ENCODE measurements at places on chromosomes 2 and 18.
A peak's percentile ranks its signal among the peaks of the same experiment; 100 is the strongest.

DNA sequence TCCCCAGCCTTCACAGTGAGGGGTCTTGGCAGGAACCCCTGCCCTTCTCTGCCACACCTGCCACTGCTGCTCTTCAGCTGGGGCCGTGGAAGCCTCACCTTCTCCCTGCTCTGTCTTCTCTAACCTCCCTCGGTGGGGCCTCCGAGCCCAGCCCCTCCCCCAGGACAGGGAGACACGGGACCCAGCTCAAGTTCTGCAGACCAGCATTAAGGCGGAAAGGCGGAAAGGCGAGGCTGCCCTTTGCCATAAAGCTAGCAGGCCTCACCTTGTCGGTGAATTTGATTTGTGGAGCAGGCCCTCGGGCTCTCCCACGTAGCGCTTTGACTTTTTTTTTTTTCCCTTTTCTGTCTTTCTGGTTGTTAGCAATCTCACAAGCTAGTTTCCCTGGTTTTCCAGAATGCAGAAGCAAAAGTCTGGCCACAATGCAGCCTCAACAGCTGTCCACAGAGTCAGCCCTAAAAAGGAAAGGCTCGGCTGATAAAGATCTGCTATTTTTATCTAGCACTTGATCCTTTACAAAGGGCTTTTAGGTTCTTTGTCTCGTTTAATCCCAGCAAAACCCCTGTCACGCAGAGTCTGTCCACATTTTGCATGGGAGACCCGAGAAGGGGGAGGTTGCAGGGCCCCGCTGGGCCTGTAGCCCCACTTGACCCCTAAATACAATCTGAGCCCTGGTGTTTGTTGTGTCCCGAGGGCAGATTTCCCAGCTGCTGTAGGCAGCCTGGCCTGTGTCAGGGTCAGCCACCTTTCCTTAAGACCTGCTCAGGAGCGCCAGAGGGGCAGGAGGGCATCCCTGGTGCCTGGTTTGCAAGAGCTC is 6.0 kb downstream of the ITM2C start:
- DNase-seq = no peak

DNA sequence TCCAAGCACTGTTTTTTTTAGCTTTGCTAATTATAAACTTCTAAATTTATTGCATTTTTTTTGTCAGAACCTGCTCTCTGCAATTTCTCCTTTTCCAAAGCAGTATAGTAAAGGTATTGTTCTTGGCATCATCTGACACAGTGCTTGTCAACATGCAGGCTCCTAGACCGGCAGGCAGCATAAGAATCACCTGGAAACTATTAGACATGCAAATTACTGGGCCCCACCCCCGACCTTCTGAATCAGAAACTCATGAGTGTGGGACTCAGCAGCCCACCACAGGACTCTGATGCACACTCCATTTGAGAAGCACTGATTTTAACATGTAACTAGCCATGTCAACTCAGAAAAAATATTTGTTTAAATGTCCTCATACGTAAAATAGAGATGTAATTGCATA is 551.1 kb upstream of the CELF4 start:
- DNase-seq = no peak

- DNase-seq = no peak
These were observed 26.2 kb upstream of the PID1 start for GRCh38 chr2:229297247-229297646.

DNA sequence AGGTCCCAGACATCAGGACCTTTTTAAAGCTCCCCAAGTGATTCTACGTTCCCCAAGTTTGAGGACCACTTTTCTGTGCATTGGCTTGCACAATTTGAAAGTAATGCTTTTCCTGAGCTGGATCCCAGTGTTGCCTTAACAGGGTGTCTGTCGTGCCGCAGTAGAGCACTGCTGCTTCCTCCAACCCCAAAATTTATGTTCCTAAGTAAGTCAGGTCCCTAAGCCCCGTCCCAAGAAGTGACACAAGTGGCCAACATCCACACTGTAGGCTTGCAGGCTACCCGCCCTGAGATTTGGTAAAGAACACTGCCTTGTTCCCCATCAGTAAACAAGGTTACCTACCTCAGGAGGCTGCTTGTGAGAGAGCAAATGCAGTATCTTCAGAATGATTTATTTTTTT is 2.0 kb downstream of the SFT2D3 start:
- DNase-seq = no peak

GRCh38 chr18:59554796-59555335 is 142.4 kb downstream of the CCBE1 start:
- DNase-seq = no peak

DNA sequence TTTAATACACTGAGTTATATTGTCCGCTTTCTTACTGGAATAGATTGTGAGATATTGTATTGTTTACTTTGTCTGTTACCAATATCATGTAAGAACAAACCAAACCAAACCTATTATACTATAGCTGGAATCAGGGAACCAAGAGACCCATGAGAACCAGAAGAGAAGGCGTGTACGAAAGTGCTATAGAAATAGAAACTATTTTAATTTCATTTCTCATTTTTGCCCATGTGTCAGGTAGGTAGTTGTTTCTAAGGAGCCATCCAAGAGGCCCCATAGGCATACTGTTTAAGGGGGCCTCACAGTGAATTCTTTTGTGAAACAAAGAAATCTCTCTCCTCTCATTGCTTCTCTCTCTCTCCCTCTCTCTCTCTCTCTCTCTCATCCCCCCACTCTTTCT is 363.6 kb downstream of the RNF144A start:
- no peak for DNase-seq

- no peak for DNase-seq
These were observed 106.8 kb downstream of the BCL11A start for GRCh38 chr2:60446413-60447267.

- no peak for DNase-seq
These were observed 39.6 kb upstream of the DAPL1 start for GRCh38 chr2:158755310-158756087.

DNA sequence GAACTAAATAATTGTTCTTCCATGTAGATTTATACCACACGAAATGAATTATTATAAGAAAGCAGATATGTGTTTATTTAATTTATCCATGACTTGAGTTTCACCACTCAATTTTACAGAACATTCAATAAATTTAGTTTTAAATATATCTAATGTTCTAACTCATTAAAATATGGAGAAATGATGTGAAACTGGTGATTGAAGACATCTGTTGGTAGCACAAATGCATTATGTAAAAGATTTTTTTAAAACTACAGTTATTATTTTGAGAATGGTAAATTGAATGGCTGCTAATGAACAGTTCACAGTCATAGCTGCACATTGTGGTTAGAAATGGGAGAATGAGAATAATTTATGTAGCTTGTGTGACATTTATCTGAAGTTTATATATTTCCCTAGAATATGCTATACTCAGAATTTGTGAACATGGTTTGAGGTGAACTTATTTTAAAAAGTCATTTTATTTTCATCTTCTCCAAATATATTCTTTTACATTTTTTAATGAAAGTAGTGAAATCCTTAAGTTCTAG is 203.5 kb downstream of the DPP4 start:
- no peak for DNase-seq

- DNase-seq = peak; percentile 35
These were observed 99.8 kb downstream of the DIS3L2 start for GRCh38 chr2:232061265-232061664.

- no peak for DNase-seq
These were observed 22.3 kb downstream of the CELF4 start for GRCh38 chr18:37543321-37543720.

DNA sequence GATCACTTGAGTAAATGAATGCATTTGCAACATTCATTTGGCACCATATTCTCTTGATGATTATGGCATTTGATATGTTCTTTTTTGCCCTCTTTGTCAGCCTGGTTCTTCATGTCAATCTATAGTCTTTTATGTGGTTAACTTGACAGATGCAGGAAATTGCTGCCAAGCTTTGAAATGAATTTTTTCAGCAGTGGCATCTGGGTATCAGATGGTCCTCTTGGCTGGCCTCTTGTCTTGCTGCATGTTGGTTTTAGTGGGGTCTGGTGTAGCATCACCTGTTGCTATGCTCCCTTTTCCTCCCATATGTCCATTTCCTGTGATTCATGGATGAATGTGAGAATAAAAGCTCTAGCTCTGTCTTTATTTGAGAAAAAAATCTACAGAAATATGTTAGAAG is 119.9 kb downstream of the DPP4 start:
- no peak for DNase-seq

GRCh38 chr2:156164091-156164720 is 168.3 kb downstream of the NR4A2 start:
- DNase-seq = no peak

DNA sequence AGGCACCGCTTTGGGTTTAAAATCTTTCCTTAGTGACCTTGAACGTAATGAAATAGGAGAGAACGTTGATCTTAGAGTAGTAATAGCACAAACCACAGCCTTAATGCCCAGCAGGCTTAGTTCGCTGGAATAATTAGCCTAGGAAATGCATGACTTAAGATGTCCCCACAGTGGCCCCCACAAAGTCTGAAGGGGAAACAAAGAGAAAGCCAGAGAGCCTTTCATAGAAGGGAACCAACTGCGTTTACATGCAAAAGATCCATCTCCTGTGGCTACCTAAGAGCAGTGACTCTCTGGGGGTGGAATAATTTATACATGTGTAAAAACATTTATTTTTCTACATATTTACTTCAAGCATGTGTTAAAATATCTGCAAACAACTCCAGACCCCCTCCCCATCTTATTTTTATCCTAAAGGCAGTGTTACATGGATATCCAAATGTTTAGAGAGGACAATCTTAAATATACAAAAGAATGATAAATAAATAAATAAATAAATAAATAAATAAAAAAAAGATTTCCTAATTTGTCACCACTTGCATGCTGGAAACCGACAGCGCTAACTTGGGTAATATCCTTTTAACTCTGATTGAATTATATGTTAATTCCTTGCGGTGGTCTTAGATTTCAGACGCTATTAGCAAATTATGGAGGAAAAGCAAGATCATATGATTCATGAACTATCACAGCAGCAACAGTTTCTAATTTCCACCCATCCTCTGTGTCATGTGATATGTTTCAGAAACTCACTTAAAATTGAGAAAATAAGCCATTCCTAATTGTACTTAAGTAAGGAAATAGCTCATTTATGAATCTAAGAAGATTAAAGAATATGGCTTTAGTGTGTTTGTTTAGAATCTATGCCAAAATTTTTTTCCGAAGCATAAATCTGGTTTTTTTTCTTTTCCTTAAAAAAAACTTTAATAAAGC is 23.4 kb upstream of the CYP1B1 start:
- no peak for DNase-seq
